Liver (tissue), 10 donors: ENCODE measurements at places on chromosomes 7 and 10. TPM values are rescaled to one million over a fixed set of nuclear protein-coding genes. Genes with fewer than 3 reads are reported as not detected.
A peak's percentile ranks its signal among the peaks of the same experiment; 100 is the strongest.

DNA sequence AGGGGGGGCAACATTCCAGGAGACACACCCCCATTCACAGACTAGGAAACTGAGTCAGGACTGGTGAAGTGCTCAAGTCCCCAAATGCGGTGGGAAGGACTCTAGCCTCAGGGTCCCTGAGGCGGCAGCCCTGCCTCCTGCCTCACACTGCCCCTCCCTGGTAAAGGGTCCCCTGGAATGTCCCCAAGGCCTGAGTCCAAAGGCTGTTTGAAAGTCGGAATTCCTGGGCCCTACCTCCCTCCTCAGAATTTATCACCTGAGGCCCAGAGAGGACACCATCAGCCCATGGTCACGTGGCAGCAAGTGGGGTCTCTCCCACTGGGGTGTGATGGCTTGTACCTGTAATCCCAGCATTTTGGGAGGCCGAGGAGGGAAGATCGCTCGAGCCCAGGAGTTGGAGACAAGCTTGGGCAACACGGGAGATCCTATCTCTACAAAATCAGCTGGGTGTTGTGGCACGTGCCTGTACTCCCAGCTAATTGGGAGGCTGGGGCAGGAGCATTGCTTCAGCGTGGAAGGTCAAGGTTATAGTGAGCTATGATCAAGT lies 110.3 kb upstream of the TNRC18 start:
- DNase-seq = no peak

- no peak for DNase-seq
Observed at GRCh38 chr10:29878492-29878891, 180.9 kb downstream of the JCAD start.

- no peak for DNase-seq
Observed at GRCh38 chr10:74084955-74085354, 65.7 kb downstream of the AP3M1 start.

- no peak for DNase-seq
Observed at GRCh38 chr7:114819616-114820362, 102.1 kb upstream of the MDFIC start.

GRCh38 chr7:27097686-27098577 lies 2.1 kb upstream of the HOXA1 start:
- no peak for DNase-seq

Gene PTN
- total RNA-seq = 4.8 TPM

- DNase-seq = no peak
Observed at GRCh38 chr7:121138262-121138933, 149.9 kb downstream of the CPED1 start.

- peak; percentile 84 for DNase-seq
Observed at GRCh38 chr7:25093268-25093826, 31.7 kb downstream of the CYCS start.

DNA sequence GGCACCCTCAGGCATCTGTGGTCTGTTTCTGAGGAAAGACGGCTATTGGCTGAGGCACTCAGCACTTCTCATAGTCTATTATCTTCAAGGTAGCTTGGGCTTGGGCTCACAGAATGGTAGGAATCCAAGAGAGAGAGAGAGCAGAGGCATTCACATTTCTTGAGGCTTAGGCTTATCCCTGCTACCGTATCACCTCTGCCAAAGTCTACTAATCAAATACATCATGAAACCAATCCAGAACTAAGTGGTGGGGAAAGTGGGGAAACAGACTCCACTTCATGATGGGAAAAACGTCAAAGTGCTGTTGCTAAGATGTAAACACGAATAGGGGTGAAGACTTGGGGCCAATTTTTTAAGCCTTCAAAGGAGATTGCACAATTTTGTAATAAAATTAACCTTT lies 271.1 kb upstream of the SEMA3D start:
- DNase-seq = no peak

Gene LRRC4
- total RNA-seq = 2.7 TPM

DNA sequence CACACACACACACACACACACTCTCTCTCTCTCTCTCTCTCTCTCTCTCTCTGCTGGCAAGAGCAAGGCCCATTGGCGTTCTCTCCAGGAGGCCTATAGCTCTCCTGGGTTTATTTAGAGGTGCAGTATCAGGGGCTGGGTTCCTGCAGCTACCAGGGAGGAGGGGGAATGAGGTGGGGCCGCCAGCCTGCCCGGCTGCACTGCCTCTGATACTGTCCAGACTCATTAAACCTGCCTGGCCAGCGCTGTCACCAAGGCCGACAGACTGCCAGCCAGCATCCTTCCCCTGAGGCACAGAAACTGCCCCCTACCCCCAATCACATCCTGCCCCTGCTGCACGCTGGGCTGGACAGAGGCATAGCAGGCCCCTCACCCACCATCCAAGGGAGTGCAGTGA lies 4.3 kb downstream of the PRRT4 start:
- DNase-seq = no peak

Gene CPN1
- 119 TPM for total RNA-seq

- no peak for DNase-seq
Observed at GRCh38 chr7:3710122-3710521, 409.1 kb downstream of the SDK1 start.
